ENCODE measurements at places on chromosomes 6 and 20. TPM values are rescaled to one million over a fixed set of nuclear protein-coding genes. Genes with fewer than 3 reads are reported as not detected.

The NRN1 gene
- total RNA-seq, result 3.3 TPM

The SLC12A5 gene
- 1.2 TPM for total RNA-seq

The SUMO4 gene
- total RNA-seq, result 7.2 TPM

The ZDHHC14 gene
- 10.3 TPM for total RNA-seq

The ATP9A gene
- total RNA-seq, result 1.3 TPM

The PRDM1 gene
- total RNA-seq, result 25.2 TPM
